ENCODE measurements at places on chromosomes 1 and 21.

- DNase-seq = no peak
Observed at GRCh38 chr1:184030433-184031091, 7.0 kb downstream of the COLGALT2 start.

DNA sequence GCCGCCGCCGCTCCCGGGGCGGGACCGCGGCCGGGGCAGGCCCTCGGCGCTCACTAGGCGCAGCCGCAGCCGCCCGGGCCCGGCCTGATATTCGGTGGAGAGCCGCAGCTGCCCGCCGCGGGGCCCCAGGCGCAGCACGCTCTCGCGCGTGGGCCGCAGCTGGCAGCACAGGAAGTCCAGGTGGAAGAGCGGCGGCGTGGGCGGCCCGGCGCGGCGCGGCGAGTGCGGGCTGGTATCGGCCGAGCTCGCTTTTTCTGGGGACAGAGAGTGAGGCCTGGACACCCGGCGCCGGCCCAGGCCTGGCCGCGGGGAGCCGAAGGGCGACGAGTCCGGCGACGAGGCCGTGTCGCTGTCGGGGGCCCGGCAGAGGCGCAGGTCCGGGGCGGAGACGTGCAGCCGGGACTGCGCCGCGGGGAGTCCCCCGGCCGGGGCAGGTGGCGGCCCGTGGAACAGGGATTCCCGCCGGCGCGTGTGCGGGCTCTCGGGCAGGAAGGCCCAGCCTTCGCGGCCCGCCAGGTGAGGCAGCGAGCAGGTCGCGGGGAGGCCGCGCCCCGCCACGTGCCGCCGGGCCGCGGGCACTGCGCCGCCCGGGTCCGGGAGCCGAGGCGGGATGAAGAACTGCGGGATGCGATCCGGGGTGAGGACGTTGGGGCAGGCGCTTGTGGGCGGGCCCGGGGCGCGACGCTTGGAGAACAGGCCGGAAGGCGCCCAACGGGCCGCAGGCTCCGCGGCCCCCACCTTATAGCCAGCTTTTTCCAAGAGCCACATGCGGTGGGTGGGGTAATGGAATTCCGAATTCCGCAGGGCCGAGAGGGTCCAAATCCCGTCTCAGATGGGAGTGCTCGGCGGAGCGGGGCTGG is 1.2 kb downstream of the C2CD4D start:
- no peak for DNase-seq

- DNase-seq = no peak
Observed at GRCh38 chr1:161068306-161069234, 1.1 kb downstream of the ARHGAP30 start.

- DNase-seq = no peak
Observed at GRCh38 chr1:39141925-39142324, 62.6 kb upstream of the MACF1 start.

DNA sequence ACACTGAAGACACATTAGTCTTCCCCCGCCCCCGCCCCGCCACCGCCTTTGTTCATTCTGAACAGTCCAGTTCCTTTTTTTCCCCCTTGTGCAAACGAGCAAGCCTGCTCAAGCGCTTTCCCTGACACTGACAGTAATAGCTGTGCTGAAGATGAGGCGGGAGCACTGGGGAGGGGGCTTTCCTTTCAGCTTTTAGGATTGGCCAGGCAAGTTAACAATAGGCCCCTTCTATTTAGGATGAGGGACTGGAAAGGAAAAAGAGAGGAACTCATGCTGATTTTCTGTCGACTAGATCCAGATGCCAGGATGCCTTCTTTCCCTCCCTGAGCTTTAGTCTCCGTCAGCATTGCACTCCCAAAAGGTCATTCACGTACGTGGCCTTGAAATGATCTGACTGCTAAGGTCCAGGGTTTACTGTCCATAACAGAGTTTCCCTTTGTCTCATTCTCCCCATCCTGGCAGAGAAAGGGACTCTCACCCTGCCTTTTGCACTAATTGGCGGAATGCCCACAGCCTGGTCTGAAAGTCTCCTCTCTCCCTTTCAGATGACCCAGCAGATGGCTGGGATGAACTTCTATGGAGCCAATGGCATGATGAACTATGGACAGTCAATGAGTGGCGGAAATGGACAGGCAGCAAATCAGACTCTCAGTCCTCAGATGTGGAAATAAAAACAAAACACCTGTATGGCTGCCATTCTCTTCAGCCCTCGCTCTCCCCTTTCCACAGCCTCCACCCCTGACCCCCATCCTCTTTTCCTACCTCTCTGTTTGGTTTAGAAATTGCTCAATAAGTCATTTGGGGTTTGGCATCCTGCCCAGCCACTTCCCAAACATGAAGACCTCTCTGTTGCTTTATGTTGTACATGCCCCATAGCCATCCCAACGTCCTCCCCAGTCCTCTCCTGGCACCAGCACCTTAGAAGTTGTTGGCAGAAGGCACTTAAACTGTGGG is 28.6 kb upstream of the ZFP69B start:
- no peak for DNase-seq

DNA sequence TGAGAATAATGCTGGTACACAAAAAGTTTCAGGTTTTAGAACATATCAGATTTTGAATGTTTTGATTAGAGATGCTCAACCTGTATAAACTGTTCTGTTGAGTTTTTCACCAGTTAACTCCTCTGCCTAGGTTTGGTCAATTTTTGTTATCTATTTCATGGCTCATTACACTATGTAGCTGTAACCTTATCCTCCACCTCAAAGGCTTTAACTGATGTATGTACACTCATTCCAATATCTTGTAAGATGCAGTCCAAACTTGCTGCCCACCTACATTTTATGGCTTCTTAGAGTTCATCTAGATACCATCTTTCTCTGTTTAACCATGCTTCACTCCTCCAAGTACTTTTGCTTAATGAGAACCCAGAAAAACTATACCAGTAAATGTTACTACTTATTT is 107.8 kb downstream of the EIF4G3 start:
- DNase-seq = no peak

DNA sequence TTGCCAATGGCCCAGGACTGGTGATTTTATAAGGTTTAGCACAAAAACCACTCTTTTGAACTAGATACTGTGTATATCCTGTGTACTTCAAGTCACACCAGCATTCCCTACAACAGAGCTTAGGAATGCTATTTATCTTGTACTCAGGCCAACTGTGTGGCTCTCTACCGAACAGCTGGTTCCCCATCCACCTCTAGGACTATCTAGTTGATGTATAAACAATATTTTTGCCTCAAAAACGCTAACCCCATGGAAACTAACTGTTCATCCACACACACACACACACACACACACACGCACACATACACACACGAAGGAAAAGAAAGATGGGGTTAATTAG is 28.7 kb upstream of the SLC45A3 start:
- DNase-seq = no peak

DNA sequence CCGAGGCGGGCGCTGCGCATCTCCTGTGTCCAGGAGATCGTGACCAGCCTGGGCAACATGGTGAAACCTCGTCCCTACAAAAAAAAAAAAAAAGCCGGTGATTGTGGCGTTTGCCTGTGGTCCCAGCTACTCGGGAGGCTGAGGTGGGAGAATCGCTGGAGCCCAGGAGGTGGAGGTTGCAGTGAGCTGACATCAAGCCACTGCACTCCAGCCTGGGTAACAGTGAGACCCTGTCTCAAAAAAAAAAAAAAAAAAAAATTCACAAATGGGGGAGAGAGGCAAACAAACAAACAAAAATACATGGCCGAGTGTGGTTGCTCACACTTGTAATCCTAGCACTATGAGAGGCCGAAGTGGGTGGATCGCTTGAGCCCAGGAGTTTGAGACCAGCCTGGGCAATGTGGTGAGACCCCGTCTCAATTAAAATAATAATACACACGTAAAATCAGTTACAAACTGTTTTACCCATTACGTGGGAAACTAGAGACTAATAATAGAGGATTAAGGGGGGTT is 758 bp downstream of the TATDN3 start:
- no peak for DNase-seq

GRCh38 chr1:186202776-186203175 is 172.3 kb downstream of the TPR start:
- no peak for DNase-seq

GRCh38 chr1:59638231-59638711 is 176.5 kb upstream of the HOOK1 start:
- DNase-seq = no peak

- no peak for DNase-seq
Observed at GRCh38 chr1:85224734-85225623, 24.2 kb upstream of the SYDE2 start.

DNA sequence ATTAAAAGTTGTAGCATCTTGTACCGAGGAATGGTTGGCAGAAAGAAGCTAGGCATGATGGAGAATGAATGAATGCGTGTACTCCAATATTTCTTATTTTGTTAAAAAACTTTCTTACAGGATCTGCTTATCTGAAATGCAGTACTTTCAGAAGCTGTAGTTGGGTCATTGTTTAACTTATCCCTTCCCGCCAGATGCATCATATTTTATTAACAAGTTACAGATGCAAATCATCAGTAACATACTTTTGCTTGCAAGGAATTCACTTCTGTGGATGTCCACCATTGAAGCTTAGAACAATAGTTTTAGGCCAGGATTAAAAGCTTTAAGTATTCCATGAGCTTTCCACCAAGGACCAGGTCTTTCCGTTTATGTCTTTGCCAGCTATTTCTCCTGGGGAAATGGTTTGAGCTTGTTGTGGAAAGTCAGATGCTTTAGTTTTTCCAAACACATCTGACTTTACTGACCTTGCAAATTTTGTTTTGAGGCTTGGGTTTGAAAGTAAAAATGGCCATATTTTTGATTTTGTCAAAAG is 65.4 kb downstream of the PATJ start:
- no peak for DNase-seq

DNA sequence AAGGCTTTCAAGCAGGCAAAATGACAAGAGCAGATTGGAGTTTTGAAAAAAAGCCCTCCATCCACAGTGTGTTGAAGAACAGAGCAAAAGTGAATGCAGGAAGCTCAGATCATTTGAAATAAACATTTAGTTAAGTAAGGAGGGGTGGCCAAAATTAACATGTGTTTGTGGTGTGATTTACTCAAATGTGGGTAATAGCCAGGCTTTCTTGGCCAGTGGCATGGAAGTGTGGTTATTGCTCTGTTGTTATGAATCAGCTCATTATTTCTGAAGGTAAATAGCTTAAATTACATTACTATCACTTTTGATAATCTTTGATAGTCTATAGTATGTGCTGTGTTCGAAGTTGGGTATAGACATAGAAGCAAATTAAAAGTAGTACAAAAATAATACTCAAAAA is 485.9 kb downstream of the LMO4 start:
- DNase-seq = no peak

- DNase-seq = no peak
Observed at GRCh38 chr1:181139631-181140061, 51.1 kb downstream of the IER5 start.

GRCh38 chr1:117652421-117652820 is 46.6 kb downstream of the TENT5C start:
- DNase-seq = no peak

GRCh38 chr1:102886638-102887037 is 221.7 kb downstream of the COL11A1 start:
- no peak for DNase-seq
